Naive thymus-derived CD8-positive, alpha-beta T cell (primary cell): ENCODE measurements at places on chromosomes 2 and 18.

DNA sequence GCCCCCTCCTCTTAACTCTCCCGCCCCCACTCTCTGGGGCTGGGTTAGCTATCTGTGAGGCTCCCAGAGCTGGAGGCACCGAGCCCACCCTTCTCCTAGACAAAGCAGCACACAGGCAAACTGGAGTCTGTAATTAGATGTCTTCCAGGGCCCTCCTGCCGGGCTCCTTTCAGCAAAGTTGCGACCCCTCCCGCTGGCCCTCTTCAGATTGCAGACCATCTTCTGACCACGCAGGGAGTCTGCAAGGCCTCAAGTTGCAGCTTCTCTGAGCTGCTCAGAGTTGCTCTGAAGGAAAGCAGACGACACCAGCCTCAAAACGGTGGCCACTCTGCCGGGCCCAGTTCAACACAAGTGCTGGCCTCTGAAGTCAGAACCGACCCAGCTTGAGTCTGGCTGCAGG is 228.4 kb upstream of the COPS8 start:
- DNase-seq, result no peak

DNA sequence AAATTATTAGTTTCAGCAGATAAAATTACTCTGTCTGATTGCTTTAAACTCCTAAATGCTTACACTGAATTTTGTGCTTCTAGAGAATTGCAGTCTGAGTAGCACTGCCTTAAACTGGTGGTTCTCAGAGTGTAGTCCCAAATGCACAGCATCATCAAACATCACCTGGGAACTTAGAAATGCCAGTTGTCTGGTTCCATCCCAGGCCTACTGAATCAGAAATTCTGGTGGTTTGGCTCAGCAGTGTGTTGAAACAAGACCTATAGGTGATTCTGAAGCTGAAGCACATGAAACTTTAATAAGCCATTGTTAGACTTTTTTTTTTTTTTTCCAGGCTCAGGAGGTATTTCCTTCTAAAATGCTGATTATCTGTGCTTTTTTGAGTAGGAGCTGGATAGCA is 22.0 kb downstream of the EPC2 start:
- DNase-seq, result no peak

DNA sequence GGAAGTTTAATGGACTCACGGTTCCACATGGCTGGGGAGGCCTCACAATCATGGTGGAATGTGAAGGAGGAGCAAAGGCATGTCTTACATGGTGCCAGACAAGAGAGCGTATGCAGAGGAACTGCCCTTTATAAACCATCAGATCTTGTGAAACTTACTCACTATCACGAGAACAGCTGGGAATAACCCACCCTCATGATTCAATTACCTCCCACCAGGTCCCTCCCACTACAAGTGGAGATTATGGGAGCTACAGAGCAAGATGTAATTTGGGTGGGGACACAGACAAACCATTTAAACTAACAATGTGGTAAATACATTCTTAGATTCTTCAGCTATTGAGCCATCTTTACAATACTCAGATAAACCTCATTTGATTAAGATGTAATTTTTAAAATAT is 176.1 kb downstream of the SH3BP4 start:
- DNase-seq, result no peak

GRCh38 chr18:2570772-2571199 is 519 bp downstream of the METTL4 start:
- peak; percentile 44 for DNase-seq

- no peak for DNase-seq
These were observed 227.5 kb upstream of the FOSL2 start for GRCh38 chr2:28165087-28165635.

- DNase-seq, result no peak
These were observed 1599.3 kb upstream of the PIK3C3 start for GRCh38 chr18:40355726-40356125.

DNA sequence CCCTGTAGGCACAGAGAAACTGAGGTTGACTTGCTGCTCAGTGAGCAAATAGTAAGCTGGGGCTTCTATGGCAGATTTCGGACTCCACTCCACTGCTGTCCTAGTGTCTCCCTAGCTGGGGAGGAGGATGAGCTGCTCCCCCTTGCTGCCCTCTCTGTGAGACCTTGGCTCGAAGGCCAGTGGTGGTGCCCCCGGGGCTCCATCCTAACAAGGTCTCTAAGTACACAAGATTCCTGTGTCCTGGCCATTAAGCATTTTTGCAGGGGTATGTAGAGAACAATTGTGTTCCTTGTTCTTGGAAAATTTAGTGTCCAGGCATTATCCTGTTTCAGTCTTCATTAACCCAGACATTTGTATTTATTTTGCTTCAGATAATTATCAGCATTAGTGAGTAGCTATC is 21.3 kb upstream of the BCL2L11 start:
- DNase-seq, result no peak
